ENCODE measurements at places on chromosomes 4 and X.

DNA sequence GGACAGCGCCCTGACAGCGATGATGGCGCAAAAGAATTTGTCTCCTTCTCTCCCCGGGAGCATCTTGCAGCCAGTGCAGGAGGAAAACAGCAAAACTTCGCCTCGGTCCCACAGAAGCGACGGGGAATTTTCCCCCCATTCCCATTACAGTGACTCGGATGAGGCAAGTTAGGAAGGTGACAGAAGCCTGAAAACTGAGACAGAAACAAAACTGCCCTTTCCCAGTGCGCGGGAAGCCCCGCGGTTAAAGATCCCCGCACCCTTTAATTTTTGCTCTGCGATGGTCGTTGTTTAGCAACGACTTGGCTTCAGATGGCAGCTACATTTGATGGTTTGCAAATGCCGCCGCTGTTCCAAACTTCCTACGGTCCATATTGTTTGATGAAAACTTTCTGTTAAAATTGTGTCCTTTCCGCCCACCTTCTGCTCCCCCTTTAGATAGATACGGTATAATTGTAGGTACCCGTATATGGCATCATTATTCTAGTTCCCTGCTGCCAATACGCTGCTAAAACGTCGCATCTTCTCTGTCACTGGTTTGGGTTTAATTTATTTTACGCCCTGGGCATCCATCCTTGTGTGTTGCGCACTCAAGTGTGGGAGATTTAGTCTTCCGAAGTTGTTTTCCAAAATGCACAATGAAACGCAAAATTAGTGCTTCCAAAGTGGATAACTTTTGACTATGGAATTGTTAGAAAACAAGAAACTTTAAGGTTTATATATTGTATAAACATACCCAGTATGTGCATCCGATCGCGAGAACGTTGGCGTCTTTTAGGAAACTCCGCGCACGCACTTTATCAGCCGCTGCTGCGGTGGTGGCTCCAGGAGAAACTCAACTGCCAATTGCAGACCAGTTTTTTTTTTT is 1.5 kb downstream of the ATOH1 start:
- no peak for DNase-seq

- DNase-seq: no peak
Observed at GRCh38 chr4:13540446-13541175, 3.7 kb downstream of the NKX3-2 start.

DNA sequence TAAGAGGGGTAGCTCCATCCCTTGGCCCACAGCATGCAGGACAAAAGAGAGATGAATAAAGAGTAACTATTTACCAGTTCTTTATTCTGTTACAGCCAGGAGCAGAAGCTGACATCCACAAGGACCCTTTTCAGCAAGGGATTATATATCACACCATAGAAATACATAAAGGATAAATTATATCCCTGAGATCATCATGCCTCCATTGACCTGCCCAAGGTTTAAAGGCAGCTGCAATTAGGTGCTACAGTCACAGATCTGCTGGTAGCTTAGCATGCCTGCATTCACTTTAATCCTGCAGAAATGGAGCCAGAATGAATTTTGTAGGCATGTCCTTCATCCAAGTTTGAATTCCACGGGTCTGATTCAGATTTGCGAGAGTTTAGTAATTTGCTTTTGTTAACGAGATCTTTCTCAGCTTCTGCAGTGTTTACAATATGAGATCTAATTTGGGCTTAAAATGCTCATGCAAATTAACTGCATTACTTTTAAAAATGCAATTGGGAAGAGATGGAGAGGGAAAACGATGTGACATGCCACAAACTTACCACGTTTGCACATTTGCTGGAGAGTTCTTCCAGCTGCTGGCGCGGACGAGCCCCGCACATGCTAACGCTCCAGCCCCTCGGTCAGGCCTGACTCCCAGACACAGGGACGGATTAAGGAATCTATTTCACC is 327.0 kb upstream of the NOCT start:
- no peak for DNase-seq

DNA sequence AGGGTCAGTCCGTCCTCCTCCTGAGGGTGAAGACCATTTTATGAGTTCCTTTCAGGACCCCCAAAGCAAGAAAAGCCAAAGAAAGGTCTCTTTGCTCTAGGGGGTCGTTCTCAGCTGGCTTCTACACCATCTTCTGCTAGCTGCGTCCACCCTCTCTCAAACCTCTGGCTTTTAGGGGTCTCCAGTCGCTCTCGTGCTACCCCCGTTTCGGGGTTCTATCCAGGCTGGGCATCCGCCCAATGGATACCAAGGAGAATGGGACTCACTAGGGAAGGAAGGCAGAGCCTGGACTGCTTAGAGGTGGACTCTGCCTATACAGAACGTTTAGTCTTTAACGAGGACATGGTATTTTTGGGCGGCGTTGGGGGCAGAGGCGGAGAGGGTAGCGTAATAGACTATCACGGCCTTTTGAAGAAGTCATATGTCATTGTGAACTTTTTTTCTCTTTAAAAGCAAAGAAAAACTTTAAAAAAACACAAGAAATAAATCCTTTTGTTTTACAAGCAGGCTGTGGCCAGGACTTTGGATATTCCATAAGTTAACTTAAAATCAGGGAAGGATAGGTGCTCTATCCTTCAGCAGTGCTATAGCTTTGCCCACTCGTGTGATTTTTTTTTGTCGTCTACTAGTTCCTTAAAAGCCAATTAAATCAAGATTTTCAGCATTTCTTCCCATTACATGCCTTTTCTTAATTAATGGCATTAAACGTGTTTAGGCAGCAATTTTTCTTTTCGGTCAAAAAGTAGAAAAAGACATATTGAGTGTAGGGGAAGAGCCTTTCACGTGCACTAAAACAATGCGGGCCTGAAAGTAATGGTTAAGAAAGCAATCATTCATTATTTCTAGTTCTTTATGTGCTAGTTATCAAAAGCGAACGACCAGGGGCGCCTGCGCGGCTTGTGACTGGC is 7.2 kb upstream of the PITX2 start:
- DNase-seq: no peak

DNA sequence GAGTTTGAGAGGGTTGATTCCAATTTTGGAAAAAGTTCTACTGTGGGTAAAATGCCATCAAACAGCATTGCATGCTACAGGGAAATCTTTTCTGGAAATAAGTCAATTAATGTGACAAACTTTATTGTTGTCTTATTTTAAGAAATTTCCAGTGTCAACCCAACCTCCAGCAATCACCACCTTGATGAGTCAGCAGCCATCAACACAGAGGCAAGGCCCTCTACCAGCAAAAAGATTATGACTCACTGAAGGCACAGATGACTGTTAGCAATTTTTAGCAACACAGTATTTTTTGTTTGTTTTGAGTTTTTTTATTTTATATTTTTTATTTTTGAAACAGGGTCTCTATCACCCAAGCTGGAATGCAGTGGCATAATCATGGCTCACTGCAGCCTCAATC is 165.4 kb upstream of the C1QTNF7 start:
- DNase-seq: no peak

GRCh38 chr4:18847249-18847890 is 825.8 kb upstream of the LCORL start:
- no peak for DNase-seq

DNA sequence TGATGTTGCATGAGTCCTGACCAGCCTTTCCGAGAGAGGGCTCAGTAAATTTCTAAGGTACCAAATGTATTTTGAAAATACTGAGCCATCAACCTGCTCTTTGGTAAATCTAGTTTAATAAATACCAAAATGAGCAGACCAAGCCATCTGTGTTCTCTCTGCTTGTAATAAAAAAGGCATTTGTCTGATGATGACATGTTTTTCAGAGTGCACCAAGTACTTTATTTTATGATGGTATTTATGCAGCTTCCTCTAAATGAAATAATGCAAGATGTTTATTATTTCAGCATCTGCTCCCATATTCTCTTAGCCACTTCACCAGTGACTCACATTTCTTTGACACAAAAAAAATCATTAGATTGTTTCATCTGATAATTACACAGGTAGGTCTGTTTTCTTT is 700.5 kb downstream of the TRIML1 start:
- DNase-seq: no peak

GRCh38 chrX:63275127-63275526 is 76.0 kb downstream of the SPIN4 start:
- DNase-seq: no peak

DNA sequence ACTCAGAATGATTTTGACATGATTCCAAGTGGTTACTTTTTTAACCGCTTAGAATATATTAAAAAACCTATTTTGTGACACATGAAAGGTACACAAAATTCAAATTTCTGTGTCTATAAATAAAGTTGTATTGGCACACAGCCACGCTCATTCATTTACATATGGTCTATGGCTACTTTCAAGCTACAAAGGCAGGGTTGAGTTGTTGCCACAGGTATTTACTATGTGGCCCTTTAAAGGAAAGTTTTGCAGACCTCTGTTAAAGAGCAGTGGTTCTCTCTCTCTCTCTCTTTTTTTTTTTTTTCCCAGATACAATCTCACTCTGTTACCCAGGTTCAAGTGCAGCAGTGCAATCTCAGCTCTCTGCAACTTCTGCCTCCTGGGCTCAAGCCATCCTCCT is 23.0 kb downstream of the GPM6B start:
- no peak for DNase-seq

- DNase-seq: no peak
Observed at GRCh38 chrX:23046443-23046842, 46.7 kb downstream of the DDX53 start.

GRCh38 chrX:13697455-13697854 is 8.5 kb downstream of the RAB9A start:
- no peak for DNase-seq

GRCh38 chr4:55020131-55020530 is 105.3 kb downstream of the KDR start:
- DNase-seq: no peak

All from epithelial cell of prostate (primary cell).